ENCODE measurements at places on chromosomes 1 and 21.

- no peak for DNase-seq
Measured at GRCh38 chr1:154808261-154808908, 61.7 kb downstream of the KCNN3 start.

GRCh38 chr21:40047211-40047610, 180.0 kb downstream of the PCP4 start:
- no peak for DNase-seq

DNA sequence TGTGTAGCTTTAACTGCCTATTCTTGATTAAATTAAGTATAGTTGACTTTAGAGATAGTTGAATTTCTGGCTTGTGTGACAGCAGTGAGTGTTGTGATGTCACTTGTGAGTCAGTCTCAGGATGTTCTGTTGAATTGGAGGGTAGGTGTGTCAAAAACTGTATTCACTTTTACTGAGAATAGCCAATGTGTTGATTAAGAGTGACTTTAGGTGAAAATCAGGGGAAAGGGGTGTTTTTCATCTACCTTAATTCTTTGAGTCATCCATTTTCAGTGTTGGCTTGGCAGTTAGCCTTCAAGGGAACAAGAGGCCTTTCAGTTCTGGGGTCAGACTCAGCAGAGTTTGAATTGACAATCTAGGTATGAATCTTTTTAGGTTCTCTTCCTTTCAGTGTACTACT, 75.9 kb downstream of the CDC14A start:
- no peak for DNase-seq

GRCh38 chr1:161390559-161390858, 22.8 kb upstream of the CFAP126 start:
- DNase-seq: no peak

DNA sequence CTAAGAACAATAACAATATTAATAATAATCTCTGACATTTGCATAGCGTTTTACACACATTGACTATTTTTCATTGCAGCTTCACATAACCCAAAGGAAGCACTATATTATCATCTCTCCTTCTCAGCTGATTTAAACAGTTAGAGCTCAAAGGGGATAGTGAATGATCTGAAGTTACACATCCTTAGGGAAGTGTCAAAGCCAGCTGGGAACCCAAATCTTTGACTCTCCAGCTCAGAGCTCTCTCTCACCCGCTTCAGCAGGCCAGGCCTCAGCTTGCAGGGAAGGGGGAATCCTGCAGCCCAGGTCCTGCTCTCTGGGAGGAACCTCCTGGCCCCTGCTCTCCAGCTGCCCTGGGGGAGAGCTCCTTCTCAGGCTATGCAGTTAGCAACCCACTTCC, 26.3 kb downstream of the PLEKHA6 start:
- DNase-seq: no peak

GRCh38 chr1:31666263-31666963, 21.7 kb upstream of the PEF1 start:
- DNase-seq: no peak

GRCh38 chr1:53754484-53755312, 15.7 kb upstream of the GLIS1 start:
- DNase-seq: no peak

All from ecto neural progenitor cell (in vitro differentiated cells).